ENCODE measurements at places on chromosomes 11 and 22.

- no peak for DNase-seq
These were observed 25.3 kb downstream of the SCN3B start for GRCh38 chr11:123628936-123629683.

GRCh38 chr11:44780940-44781631, 54.3 kb downstream of the TSPAN18 start:
- no peak for DNase-seq

- DNase-seq = no peak
These were observed 274.2 kb downstream of the CASP12 start for GRCh38 chr11:104624021-104624420.

DNA sequence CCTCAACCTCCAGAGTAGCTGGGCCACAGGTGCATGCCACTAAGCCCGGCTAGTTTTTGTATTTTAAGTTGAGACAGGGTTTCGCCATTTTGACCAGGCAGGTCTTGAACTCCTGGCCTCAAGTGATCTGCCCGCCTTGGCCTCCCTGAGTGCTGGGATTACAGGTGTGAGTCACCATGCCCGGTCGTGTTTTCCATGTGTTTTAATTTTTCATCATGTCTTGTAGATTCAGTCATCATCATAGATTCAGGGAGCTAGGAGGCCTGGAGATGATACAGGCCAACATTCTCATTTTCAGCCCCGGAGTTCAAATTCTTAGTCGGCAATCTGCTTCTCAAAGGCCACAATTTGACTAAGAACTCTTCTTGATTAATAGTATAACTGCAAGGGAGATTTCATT, 73.5 kb upstream of the GRAMD1B start:
- no peak for DNase-seq

DNA sequence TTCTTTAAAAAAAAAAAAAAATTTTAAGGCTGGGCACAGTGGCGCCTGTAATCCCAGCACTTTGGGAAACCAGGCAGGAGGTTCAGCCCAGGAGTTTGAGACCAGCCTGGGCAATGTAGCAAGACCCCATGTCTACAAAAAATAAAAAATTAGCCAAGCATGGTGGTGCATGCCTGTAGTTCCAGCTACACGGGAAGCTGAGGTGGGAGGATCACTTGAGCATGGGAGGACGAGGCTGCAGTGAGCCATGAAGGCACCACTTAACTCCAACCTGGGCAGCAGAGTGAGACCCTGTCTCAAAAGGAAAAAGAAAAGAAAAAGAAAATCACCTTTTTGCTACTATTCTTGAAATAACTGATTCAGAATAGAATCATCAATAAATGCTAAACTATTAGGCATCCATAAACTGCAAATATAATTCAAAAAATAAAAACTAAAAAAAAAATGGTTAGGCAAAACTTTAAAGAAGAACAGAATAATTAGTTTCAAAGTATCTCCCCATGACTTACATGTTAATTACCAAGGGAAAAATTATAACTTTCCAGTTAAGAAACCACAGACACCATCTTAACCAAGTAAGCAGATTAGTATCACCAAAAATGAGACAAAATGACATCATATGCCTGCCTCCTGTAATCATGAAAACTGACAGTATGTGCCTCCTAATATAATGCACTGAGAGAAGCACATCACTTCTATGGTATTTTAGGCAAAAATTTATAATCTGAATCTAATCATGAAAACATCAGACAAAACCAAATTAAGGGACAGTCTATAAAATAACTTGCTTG, 63.6 kb downstream of the DENND5A start:
- DNase-seq = no peak

DNA sequence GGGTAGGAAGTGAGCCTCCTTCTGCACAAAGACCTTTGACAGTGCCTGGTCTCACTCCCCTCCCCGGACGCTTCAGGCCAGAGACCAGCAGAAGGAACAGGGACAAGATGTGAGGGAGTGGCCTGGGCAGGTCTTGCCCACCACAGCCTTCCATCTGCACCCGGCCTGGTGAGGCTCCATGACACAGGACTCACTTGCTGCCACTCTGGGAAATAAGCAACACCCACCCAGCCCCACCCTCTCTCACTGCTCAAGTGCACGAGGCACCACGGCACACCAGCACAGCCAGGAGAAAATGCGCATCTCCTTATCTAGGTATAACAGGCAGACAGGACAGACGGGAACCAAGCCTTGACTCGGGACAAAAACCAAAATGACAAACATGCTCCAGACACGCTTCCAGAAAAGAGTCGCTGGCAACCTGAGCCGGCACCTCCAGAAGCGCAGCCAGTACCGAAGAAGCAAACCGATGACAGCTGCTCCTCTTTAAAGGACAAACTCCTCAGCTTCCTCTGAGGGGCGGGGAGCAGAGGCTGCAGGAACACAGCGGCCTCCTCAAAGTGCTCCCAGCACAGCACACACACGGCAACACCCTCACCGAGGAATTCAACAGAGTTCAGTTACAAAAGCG, 41.7 kb downstream of the BRD1 start:
- no peak for DNase-seq

DNA sequence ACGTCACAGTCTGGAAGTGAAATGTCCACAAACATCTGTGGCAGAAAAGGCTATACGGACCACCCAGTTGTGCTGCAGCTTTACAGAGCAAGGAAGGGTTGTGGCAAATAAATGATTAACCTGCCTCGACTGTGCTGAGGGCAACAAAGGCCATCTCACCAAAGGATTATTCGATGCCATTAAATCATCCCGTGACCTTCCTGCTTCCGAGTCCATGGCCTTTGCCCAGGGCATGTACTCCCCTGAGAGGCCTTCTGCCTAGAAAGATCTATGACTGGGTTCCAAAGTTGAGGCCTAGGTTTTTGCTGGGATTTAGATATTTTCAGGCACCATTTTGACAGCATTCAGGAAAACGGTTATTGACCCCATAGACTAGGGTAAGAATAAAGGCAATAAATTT, 9.2 kb downstream of the CDPF1 start:
- DNase-seq = no peak

GRCh38 chr11:92964471-92964870, 5.0 kb upstream of the MTNR1B start:
- no peak for DNase-seq

GRCh38 chr11:44304091-44305025, 5.6 kb downstream of the ALX4 start:
- DNase-seq = no peak

DNA sequence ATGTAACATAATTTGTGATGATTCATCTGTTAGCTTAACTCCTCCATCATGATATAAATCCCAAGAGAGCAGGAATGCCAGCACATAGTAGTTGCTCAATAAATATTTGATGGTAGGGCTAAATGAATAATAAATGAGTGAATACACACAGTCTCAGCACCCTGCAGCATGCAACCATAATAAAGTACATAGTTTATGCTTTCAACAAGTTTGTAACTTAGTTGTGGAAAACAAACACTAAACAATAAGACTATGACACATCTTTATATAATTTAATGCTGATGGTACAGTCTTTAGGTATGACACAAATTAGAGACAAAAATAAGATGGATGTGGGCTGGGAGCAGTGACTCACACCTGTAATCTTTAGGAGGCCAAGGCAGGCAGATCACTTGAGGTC, 3.8 kb downstream of the ALKBH8 start:
- no peak for DNase-seq

GRCh38 chr11:119615882-119616196, 113.2 kb downstream of the NECTIN1 start:
- DNase-seq = no peak

Measured in stimulated activated naive CD4-positive, alpha-beta T cell (primary cell).